Breast epithelium (tissue), 4 donors: ENCODE measurements at places on chromosomes 1 and 21.

DNA sequence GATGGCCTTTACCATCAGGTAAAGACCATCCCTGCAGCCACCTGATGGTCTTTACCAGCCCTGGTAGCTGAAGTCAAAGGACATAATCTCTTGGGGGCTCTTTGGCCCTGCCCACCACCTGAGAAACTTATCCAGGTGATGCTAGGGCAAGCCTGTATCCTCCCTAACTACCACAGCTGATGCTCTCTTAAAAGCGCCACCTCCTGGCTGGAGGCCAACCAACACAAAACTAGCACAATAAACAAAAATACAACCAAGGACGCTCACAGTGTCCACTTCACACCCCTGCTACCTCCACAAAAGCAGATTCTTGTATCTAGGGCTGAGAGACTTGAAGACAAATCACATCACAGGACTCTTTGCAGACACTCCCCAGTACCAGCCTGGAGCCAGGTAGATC, 357.1 kb upstream of the POU3F1 start:
- DNase-seq = no peak

DNA sequence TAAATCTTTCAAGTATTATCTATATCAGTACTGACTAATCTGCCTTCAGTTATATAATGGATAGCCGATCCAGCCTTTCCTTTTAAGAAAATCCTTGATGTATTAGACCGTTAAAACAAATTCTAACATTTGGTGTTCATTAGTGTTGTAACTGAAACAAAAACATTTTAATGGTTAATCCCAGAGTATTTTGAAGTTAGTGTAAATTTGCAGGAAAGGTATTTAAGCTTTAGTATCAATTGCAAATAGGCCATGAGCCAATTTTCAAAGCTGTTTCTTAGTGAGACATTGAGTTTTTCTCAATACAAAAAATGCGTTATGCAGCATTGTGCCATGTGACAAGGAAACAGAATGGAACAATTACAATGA, 29.6 kb downstream of the DISP1 start:
- no peak for DNase-seq

- no peak for DNase-seq
These were observed 308.9 kb upstream of the LRRC7 start for GRCh38 chr1:69258842-69259241.

DNA sequence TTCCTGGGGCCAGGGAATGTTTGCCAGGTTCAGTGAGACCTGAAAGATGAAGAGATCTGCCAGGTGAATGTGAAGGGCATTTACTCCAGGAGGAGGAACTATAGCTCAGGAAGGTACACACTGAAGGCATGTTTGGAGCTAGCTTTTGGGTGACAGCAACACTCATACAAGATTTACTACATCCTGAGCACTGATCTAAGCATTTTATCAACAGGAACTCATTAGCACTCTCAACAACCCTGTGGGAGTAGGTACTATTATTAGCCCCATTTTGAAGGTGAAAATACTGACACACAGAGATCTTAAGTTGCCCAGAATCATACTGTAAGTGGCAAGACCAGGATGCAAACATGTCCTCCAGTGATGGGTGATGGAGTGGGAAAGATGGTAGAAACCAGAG, 6.7 kb downstream of the GADD45A start:
- DNase-seq = no peak

- no peak for DNase-seq
These were observed 44.1 kb upstream of the KCNQ4 start for GRCh38 chr1:40739455-40740008.

DNA sequence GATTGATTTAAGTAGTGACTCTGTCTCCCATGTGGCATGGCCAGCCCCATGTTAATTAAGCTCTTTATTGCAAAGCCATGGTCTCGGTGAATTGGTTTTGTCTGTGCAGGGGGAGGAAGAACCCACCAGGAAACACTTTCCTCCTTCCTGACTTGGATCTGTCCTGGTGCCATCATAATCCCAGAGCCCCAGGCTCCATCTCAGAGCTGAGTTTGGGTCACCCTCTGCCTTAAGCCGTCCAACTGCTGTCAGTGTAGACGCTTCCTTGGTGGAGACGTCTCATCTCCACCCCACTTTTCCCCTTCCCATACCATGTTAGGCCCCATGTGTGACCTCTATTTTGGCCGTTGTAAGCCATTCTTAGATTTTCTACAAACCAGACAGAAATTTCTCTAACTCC, 36.0 kb upstream of the COL6A2 start:
- DNase-seq = no peak

DNA sequence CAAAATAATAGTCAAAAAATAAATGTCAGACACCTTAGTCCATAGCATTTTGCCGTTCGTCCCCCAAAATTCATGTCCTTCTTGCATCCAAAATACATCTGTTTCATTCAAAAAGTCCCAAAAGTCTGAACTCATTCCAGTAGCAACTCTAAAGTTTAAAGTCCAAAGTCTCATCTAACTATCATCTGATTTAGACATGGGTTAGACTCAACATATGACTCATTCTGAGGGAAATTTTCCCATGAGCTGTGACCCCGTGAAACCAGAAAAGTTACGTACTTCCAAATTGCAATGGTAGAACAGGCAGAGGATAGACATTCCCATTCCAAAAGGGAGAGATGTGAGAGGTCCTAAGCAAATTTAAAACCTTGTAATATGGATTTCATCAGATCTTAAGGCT, 48.6 kb upstream of the CACHD1 start:
- DNase-seq = no peak

GRCh38 chr1:2617971-2618470, 14.8 kb downstream of the MMEL1 start:
- DNase-seq = no peak

- no peak for DNase-seq
These were observed 45.1 kb downstream of the ZYG11B start for GRCh38 chr1:52771384-52771783.

GRCh38 chr1:18264450-18265039, 156.9 kb downstream of the IGSF21 start:
- no peak for DNase-seq
